ENCODE measurements at places on chromosomes 5 and 9.

DNA sequence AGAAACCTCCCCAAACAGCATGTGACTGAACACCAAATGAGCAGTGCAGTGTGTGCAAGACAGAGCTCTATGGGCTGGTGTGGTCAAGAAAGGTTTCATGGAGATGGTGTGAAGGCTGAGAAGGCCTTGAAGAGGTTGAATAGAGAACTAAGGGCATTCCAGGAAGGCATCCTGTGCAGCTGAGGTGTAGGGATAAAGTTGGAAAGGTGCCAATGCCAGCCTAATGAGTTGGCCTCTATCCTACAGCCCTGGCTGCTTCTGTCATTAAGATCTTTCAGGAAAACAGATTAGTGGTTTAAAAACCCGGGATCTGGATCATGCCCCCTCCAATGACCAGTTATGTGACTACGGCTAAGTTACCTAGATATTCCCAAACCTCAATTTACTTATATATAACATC, 4.0 kb downstream of the HDAC3 start:
- DNase-seq: no peak

DNA sequence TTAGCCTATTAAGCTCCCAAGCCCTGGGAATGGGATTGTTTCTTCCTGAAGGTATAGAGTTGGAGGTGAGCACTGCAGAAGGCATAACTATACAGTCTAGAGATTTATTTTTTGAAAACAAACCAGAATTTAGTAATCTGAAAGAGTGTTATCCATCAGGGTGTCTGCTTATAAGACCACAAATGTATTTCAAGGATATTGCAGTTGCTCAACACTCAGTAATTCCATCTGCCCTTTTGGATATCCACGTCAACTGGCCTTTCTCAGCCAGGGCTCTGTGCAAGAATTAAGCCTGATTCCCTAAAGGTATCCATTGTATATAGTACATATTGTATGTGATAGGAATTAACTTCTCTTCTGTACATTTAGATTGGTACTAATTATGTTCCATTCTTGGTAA, 15.0 kb upstream of the IL31RA start:
- no peak for DNase-seq

- DNase-seq: no peak
Observed at GRCh38 chr5:108560581-108560980, 178.7 kb upstream of the FBXL17 start.

- DNase-seq: no peak
Observed at GRCh38 chr5:74186356-74187315, 453.9 kb downstream of the ENC1 start.

DNA sequence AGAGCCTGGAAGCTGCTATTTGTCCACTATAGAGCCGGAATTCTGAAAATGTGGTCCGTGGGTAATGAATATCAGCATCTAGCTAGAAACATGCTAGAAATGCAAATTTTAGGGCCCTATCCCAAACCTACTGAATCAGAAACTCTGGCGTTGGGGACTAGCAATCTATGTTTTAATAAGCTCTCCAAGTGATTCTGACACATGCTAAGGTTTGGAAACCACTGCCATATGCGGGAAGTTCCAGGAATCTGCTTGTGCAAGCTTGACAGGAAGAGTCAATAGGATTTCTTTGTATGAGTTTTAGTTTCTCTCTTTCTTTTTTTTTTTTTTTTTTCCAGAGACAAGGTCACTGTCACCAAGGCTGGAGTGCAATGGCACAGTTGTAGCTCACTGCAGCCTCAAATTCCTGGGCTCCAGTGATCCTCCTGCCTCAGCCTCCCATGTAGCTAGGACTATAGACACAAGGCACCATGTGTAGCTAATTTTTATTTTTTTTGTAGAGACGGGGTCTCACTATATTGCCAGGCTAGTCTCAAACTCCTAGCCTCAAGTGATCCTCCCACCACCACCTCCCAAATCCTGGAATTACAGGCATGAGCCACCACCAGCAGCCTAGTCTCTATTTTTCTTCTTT, 26.4 kb upstream of the CARNMT1 start:
- no peak for DNase-seq

- DNase-seq: no peak
Observed at GRCh38 chr5:35038891-35039290, 8.9 kb downstream of the AGXT2 start.

GRCh38 chr5:84370176-84370575, 14.5 kb downstream of the EDIL3 start:
- no peak for DNase-seq

DNA sequence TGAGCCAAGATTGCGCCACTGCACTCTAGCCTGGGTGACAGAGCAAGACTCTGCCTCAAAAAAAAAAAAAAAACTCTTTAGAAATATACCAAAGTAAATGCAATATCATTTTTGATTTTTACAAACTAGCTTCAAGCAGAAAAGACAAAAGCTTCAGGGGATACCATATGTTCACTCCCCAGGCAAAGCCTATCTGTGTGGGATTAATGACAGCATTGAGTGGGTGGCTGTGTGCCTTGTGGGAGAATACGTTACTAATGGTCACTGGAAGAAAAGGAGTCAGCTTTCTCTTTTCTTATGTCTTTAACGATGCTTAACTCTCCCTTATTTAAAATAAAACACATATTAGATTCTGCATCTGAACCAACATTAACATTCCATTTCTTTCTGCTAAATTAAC, 1.9 kb downstream of the PCA3 start:
- DNase-seq: no peak

GRCh38 chr5:991472-992267, 16.9 kb upstream of the NKD2 start:
- no peak for DNase-seq

DNA sequence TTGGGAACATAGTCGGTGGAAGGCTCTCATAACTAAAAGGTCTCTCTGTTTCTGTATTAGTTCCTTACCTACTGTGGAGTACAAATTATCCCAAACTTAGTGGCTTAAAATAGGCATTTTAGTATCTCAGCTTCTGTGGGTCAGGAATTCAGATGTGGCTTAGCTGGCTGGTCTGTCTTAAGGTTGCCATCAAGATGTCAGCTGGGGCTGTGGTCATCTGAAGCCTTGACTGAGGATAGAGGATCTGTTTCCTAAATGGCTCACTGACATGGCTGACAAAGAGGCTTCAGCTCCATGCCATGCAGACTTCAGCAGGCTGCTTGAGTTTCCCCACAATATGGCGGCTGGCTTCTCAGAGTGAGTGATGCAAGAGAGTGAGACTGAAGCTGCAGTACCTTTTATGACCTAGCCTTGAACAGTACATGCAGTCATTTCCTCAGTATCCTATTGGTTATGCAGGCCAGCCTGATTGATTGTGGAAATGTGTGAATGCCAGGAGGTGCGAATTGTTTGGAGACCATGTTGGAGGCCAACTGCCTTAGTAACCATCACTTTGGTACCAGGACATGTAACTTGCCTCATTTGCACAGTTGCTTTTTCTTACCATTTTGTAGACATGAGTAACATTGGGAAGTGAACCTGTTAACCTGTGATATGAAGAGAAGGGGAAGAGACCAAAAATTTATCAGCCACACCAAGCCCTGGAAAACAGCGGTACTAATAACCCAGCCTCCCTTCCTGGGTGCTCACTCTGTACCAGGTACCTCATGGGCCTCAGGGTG, 152.8 kb upstream of the IER5L start:
- DNase-seq: no peak

GRCh38 chr5:118988866-118989180, 476 bp upstream of the DTWD2 start:
- no peak for DNase-seq

DNA sequence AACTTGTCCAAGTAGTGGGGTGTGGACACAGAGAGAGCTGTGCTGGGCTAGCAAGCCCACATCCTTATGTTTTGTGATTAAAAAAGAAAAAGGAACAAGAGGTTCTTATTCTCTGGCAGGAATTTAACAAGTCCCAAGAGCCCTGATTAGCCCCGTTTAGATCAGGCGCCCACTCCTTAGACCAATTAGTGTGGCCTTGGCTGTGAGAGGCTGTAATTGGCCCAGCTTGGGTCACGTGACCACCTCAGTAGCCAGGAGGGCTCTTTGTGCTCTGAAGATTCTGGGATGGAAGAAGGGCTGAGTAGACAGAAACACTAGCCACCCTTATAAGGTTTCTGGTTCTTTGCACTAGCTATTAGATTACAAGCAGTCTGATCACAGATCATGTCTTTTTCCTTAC, 31.1 kb downstream of the GCNT4 start:
- no peak for DNase-seq

DNA sequence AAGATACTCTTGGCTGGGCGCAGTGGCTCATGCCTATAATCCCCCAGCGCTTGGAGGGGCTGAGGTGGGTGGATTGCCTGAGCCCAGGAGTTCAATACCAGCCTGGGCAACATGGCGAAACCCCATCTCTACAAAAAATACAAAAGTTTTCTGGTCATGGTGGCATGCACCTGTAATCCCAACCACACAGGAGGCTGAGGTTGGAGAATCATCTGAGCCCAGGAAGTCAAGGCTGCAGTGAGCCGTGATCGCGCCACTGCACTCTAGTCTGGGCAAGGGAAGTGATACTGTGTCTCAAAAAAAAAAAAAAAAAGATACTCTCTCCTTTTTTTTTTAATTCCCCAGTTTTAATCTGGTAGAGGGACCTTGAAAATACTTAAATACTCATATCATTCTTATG, 15.0 kb downstream of the ANKRD33B start:
- no peak for DNase-seq

DNA sequence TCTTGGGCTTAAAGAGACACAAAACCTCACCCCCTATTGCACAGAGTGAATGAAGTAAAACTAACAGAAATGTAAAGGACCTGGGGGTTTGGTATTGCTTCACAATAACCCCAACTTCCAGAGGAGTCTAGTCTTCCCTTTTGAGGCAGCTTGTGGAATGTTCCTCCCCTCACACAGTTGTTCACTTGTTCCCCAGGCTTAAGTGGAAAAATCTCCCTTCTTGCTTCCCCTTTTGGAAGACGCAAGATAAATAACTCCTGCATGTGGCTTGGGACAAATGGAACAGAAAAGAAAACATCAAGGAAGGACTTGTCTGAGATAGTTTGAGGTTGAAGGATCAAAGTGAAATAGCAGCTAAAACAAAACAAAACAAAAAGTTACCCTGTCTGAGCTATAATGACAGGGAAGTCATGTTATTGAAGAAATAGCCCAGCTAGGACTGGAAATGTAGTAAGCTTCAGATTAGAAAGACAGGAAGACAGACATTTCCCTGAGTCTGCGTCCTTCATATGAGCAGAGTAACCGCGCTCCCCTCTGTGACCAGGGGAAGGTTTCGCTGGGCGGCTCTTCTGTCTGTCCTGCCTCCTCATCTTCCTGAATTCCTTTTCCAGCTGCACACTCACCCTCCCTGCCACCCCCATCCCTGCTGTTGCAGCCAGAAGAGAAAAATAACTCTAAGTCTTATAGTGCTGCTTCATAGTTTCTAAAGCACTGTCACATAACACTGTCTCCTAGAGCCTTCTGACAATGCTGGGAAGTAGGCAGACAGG, 8.8 kb downstream of the SPARC start:
- DNase-seq: no peak

DNA sequence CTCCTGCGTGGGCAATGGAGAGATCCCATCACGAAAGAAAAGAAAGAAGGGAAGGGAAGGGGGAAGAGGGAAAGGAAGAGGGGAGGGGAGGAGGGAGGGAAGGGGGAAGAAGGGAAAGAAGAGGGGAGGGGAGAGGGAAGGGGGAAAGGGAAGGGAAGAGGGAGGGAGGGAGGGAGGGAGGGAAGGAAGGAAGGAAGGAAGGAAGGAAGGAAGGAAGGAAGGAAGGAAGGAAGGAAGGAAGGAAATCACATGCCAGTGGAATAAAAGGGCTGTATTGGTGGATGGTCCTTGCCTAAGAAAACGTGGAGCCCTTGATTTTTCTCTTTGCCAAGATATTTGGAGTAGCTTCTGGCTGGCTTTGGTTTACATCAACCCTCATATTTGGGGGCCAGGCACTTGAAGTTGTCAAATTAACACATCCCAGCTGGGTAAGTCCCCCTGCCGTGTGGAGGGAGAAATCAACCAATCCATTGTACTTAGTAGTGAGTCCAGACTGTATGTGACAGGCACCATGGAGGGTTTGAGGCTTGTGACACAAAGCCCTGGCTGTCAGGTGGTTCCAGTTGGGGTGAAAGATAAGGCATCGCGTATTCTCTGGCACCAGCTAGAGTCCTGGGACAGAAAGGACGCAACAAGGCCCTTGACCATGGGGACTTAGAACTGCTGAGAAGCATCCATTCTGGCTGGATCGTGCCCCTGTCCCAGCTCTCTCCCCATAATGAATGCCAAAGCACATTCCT, 23.7 kb downstream of the IDNK start:
- no peak for DNase-seq

GRCh38 chr5:98585661-98586310, 187.7 kb upstream of the RGMB start:
- no peak for DNase-seq

DNA sequence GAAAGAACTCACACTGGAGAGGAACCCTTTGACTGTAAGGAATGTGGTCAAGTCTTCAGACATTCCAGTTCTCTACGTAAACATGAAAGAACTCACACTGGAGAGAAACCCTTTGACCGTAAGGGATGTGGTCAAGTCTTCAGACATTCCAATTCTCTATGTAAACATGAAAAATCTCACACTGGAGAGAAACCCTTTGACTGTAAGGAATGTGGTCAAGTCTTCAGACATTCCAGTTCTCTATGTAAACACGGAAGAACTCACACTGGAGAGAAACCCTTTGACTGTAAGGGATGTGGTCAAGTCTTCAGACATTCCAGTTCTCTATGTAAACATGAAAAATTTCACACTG, 32.6 kb downstream of the MAPK9 start:
- DNase-seq: no peak

- no peak for DNase-seq
Observed at GRCh38 chr5:31664566-31664965, 25.6 kb downstream of the PDZD2 start.

DNA sequence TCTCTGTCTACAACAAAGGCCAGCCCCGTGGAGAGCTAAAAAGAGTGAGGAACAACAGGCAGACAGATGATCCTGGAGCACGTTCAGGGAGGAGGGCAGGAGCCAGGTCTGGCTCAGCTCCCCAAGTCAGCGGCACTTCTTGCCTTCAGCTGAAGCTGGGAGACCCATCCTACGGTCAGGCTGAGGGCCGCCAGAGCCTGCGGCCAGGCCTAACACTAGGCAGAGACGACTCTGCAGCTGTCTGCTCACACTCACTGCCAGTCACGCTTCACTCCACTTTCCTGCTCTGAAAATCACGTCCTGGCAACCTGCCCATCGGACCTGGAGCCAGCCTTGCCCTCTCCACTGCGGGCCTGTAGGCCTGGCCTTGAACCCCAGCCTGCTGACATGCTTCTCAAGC, 160.9 kb upstream of the LHFPL2 start:
- no peak for DNase-seq

GRCh38 chr5:62979472-62979871, 400.9 kb downstream of the LRRC70 start:
- DNase-seq: no peak

- no peak for DNase-seq
Observed at GRCh38 chr5:97563050-97563657, 380.1 kb upstream of the RIOK2 start.

Measured in activated CD4-positive, alpha-beta T cell treated with anti-CD3 and anti-CD28 coated beads for 24 hours (primary cell).